ENCODE measurements at places on chromosomes 3 and 15.

GRCh38 chr15:86855307-86856291 lies 775.9 kb downstream of the AGBL1 start:
- no peak for DNase-seq

DNA sequence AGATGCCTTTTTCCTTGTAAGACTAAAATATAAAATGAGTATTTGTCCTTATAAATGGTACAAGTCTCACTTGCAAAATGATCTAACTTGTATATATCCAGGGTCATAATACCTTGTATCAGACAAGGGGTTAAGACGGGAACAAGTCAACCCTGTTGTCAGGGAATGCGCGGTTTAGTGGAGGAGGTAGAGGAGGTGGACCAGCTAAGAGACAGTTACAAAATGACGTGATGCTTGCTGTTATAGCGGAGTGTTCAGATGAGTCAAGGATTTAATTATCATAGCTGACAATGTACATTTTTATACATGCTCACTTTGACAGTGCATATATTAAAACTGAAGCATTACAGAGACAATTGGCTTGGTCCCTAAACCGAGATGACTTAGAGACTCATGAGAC lies 26.8 kb upstream of the KLHL25 start:
- DNase-seq, result no peak

- DNase-seq, result no peak
Measured at GRCh38 chr3:12383218-12383617, 94.3 kb downstream of the PPARG start.

- no peak for DNase-seq
Measured at GRCh38 chr3:72489901-72490300, 358.3 kb downstream of the SHQ1 start.

DNA sequence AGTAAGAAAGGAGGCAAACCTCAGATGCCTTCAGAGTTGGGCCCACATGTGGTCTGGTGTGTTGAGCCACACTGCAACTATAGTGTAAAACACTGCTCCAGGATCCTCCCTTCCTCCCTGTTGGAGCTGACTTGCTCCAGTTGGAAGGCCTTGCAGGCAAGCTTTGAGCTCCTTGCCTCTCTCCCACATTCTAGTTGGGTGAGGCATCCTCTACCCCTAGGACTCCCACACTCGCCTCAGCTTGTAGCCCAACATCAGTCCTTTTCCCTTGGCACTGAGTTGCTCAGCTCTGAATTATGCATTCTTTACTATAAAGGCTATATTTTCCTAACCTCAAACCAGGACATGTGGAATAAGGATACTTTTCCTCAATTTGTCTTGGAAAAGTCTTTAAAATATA lies 143.9 kb downstream of the NECTIN3 start:
- DNase-seq, result no peak

DNA sequence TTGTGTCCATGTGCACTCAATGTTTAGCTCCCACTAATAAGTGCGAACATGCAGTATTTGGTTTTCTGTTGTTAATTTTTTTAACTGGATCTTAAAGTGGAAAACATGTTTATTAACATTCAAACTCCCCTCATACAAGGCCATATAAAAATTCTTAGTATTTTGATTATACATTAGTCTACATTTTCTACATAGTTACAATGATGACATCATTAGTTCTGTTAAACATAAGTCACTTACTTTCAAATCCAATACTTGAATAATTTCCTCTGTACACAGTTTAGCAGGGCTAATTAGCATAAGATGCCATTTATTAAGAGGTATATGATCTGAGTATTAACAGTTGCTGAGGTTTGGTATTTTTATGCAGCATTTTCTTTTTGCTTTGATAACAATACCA lies 91.3 kb upstream of the CCDC39 start:
- DNase-seq, result no peak

GRCh38 chr15:34799149-34800101 lies 4.1 kb upstream of the ACTC1 start:
- peak; percentile 33 for DNase-seq

All from H7 (cell line).